ENCODE measurements at places on chromosomes 12 and 14.
A peak's percentile ranks its signal among the peaks of the same experiment; 100 is the strongest.

DNA sequence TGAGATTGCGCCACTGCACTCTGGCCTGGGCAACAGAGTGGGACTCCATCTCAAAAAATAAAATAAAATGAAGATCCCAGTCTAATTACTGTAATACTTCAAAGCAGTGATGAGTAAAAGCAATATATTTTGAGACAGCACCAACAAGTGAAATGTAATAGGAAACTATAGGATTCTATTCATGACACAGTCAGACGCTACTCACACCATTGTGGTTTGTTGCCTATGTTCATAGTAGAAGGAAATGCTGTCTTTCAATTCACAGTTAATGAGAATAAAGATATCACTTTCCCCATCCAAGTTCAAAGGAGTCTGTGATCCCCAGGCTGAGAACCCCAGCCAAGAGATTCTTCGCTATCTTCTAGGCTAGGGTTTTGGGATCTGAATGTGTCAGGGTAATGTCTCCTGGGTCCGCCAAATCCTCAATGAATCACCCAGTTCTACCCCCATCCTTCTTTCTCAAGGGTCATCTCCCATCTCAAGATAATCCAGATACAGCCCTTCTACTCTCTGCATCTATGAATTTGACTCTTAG is 16.6 kb upstream of the DTX1 start:
- no peak for DNase-seq

DNA sequence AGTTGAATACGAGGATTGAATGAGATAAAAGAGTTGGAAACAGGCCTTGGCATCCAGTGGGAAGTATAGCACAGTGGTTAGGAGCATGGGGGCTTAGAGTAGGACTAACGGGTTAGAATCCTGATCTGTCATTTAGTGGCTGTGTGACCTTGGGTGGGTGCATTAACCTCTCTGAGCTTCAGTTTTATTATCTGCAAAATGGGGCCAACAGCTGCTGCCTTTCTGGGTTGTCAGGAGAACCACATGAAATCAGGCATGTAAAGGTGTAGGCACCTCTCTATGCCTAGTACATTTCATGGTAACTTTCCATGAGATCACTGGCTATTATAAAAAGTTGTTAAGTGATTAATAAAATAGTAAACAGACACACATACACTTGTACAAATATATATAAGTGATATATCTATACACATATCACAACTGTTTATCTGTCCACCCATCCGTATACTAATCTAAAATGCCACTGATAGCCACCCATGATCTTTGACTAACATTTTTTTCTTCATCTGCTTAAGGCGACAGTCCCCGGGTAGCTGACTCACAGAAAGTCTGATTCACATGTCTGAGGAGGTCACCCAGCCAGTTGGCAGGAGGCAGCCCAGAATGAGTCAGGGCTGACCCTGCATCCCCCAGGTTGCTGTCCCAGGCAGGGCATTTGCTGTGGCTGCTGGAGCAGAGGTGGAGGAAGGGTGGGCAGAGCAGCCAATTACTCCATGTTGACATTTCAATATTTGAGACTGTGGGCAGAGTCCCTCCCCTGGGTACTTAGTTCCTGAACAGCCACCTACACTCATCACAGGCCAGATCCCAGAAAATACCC is 125.6 kb upstream of the NOS1 start:
- DNase-seq, result no peak

- no peak for DNase-seq
Observed at GRCh38 chr14:36583893-36584811, 1.7 kb upstream of the NKX2-8 start.

DNA sequence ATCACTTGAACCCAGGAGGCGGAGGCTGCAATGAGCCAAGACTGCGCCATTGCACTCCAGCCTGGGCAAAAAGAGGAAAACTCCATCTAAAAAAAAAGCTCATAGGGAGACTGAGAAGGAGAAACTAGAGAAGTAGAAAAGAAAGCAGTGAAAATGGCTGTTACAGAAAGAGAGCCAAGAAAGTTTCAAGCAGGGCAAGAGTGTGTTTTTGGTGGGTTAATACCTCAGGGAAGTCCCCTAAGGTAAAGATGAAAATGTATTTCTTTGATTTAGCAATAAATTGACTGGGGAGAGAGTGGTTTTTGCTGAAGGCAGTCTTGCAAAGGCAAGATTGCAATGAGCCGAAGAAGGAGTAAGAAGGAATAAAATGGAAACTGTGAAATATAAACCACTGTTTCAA is 10.0 kb upstream of the DUSP16 start:
- no peak for DNase-seq

DNA sequence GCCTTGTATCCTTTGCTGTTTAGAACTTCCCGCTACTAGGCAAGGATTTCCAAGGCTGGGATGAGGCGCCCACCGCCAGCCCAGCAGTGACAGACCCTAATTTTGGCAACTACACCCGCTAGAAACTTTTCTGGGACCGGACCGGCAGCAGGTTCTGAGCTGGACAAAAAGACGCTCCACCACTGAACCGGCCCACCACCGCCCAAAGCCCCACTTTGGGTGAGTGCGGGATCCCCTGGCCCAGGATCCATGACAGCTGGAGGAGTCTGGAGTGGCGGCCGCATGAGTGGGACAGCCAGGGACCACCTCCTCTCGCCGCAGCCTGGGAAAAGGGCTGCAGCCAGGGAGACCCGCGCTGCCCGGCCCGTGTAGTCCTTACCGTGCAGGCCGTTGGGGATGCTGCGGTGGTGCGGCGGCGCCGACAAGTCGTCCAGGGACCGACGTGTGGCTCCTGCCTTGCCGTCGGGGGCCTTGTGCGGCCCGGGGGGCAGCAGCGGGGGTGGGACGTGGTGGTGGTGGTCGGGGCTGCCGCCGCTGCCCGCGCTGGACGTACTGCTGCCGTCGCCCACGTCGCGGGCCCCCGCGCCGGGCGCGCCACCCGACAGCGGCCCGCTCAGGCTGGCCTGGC is 1.1 kb downstream of the CCDC85C start:
- no peak for DNase-seq

DNA sequence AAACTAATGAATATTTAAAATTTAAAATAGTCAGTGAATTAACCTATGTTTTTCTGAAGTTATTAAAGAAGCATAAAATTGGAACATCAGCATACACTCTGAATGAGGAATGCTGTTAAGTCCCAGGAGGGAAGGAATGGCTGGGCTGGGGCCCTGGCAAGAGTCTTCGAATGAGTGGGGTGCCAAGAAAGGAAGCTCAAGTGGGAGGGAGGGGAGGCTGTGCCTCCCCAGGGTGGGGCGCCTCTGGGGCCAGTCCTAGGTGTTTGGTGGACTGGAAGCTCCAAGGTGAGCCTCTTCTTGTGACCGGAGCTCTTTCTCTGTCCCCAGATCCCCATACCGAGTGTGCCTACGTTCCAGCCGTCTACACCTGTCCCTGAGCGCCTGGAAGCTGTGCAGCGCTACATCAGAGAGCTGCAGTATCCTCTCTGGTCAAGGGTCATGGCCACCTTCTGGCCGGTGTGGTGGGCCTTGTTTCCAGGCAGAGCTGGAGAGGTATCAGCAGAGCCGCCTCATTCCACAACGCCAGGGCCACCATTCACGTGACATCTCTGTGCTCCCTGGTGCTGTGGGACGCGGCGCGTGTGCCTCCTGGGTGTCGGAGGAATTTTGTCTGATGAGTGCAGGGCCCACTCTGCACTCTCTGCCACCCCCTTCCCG is 8.5 kb downstream of the VASH1 start:
- DNase-seq, result no peak

- DNase-seq, result no peak
Observed at GRCh38 chr12:104064842-104065427, 604 bp downstream of the HCFC2 start.

GRCh38 chr12:118494776-118495175 is 118.4 kb downstream of the SUDS3 start:
- no peak for DNase-seq

DNA sequence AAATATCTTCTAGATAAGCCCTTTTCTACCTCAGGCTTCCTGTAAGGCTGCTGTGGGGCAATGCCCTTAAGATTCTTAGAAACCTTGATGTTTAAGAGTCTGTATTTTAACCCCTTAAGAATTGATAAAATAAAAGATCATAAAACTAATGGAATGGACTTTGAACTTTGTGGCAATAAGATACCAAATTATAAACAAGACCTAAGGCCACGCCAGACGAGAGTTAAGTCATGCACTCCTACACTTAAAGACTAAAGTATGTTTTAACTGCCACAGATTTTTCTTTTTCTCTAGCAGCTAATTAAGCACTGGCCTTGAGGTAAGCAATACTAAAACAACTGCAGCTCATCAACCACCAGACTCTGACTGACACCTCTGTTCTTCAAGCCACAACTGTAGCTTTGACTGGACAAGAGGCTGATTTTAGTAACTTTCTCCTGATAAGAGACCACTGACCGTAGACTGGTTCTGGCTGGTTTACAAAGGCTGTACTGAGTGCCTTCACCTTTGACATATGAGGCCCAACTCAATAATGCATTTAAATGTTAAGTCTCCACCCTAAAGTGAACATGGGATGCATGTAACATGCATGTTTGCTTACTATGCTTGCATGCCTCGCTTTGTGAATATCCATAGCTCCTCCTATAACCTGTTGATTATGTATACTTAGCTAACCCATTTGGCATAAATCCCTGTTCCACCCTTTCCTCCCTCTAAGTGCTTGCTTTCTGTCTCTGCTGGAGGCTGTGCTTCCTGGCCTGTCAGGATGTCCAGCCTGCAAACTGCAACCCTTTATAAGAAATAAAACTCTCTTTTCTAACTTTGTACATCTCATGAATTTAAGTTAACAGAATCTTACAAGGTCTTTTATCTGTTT is 71.9 kb downstream of the KLHL28 start:
- no peak for DNase-seq

DNA sequence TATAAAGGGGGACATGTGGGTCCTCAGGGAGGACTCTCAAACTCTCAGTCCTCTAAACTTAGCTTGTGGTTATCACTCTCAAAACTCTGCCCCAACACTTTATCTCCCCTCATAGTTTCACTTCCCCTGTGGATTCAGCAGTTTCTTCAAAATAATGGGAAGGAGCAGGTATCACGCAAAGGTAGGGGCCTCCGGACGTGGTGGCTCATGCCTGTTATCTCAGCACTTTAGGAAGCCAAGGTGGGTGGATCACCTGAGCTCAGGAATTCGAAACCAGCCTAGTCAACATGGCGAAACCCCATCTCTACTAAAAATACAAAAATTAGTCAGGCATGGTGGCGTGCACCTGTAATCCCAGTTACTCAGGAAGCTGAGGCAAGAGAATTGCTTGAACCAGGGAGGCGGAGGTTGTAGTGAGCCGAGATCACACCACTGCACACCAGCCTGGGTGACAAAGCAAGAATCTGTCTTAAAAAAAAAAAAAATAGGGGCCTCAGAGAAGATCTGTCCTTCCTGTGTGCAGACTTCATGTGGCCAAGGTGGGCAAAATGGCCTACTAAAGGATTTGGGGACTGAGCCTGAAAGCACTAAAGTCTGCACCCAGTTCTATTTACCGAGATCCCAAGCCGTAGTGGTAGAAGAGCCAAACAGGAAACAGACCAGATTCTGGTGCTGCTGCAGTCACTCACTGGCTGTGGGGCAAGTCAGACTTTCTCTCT is 6.4 kb downstream of the ITGB7 start:
- no peak for DNase-seq

DNA sequence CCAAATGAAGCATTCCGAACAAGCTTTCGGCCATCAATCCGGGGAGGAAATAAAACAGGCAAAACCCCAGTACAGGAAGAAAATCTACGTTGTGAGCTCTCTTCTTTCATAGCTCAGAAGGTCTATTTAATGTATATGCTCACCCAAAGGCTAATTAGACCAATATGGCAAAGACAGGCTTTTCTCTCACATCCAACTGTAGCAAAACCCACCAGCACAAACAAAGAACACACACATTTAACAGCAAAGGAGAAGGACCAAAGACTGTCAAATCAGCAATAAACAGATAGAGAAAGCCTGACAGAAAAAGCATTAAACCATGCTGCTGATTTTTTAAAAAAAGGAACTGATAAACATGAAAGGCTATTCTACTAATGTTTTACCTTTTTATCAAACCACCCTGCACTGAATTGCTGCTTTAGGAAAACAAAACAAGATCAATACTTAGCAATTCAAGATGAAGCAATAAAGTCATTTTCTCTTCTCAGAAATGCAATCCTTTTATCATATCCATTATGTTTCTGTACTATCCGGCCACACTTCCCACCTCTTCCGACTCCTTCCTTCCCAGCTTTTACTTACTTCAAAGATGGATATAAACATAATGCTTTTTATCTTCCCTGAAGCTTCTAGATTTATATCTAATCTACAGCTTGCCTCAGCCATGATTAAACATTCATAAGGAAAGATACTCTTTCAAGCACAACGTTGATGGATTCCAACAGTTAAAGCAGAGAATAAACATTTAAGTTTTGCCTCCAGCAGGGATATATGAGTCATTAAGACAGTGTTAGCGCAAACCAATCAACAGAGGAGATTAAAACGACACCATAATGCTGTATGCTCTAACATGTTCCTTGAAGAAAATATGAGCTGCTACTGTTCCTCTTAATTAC is 74.6 kb upstream of the BBS10 start:
- no peak for DNase-seq

GRCh38 chr12:117236456-117237001 is 46.3 kb upstream of the FBXO21 start:
- peak; percentile 61 for DNase-seq

DNA sequence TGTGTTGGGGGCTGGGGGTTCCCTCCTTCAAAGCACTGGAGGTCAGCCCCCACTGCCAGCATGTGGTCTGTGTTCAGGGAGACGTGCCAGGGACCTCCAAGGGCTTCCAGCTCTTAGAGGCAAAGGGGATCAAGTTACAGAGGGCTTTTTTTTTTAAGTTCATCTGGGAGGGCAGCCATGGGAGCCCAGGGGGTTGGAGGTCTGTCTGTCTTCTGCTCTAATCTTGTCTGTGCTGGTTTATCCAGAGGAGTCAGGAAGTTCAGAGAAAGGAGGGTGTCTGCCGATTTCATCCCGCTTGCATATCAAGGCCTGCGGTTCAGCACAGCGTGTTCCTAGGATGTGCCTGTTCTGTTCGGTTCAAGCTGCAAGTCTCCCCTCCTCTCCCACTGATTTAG is 72.2 kb downstream of the TMEM132C start:
- no peak for DNase-seq

- DNase-seq, result no peak
Observed at GRCh38 chr14:32413967-32414640, 85.0 kb downstream of the AKAP6 start.

DNA sequence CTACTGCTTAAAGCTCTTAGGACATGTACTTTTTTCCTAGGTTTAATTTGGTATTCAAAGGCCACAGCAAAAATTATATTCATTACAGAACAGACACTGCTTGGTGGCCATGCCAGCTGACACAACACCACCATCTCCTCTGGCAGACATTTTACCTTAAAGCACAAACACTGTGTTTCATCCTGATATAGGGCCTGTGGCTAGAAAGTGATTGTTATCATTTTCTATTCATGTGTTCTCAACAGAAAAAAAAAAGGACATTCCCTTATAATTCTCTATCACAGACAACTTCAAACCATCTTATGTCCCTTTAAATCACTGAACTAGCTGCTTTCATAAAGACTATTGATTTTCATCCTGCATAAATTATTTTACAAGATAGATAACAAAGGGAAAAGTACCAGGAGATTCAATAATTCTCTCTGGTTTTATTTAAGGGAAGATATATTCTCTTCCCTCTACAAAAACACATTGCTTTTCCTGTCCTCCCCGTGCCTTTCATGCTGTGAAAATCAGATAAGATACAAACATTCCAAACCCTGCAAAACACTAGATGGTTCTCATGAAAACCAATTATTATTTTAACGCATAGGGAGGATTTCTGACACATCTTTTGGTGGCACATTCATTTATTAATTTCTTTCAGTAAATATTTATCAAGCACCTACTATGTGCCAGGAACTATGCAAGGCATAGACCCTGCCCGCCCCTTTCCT is 139.3 kb upstream of the TMCC3 start:
- DNase-seq, result no peak
